Muscle of back (tissue), 13 donors: ENCODE measurements at places on chromosomes 3 and 15.

- no peak for DNase-seq
These were observed 90.2 kb downstream of the NFKBIZ start for GRCh38 chr3:101939361-101940049.

GRCh38 chr3:29164825-29165224, 116.0 kb upstream of the RBMS3 start:
- no peak for DNase-seq

DNA sequence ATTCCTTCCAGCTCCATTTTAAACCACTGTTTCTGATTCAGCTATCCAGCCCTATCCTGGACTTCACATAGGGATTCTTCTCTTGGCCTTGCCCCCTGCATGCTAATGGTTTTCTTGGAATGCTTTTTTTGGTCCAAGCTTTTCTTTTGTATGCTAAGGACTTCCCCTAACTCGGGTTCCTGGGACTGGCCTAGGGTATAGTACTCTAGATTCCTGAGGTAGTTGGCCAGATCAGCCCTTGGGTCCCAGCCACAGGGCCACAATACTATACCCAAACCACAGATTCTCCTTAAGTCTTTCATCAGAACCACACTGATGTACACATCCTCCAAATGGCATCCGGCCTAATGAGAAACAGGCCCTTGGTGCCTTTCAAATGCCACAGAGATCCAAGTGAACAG, 2.8 kb downstream of the FYCO1 start:
- no peak for DNase-seq

DNA sequence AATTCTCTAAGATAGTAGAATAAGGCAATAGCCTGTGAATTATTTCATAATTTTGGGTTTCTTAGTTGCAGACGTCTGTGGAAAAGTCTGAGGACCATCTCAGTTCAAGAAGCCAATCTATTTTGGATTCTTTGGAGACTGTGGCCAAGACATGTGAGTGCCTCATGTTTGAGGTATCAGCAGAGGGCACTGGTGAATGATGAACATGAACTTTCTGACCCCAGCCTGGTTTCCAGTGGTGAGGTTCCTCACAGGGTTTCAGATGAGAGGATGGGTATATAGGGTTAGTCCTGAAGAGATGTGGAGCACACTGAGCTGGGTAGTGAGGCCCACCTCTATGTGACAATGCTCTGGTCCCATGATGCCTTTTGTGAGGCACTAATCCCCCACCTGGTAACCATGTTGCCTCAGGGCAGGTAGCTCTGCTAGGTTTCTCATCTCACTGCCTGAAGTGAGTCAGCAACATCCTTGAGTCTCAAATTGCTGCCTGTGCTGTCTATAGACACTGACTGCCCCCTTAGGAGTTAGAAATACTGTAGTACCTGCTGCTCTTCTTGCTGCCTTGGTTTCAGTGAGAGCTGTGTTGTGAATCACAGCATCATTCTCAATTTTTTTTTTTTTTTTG, 32.3 kb downstream of the C3orf62 start:
- peak; percentile 11 for DNase-seq

DNA sequence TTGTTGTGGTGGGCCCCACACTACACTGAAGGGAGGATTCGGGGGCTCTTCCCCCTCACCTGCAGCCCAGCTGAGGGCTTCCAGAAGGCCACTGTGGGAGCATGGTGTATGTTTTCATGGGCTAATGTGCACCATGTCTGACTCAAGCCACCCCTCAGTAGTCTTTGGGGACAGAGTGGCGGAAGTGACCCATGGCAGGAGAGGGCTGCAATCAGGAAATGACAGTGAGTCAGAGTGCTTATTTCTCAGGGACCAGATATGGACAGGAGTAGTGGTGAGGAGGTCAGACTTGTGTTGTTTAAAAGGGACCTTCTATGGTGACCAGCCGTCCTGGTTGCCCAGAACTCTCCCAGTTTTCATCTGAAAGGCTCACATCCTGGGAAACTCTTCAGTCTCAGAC, 32.8 kb upstream of the SLC9A9 start:
- no peak for DNase-seq

- DNase-seq, result no peak
These were observed 7.7 kb downstream of the CRABP1 start for GRCh38 chr15:78347586-78348543.

DNA sequence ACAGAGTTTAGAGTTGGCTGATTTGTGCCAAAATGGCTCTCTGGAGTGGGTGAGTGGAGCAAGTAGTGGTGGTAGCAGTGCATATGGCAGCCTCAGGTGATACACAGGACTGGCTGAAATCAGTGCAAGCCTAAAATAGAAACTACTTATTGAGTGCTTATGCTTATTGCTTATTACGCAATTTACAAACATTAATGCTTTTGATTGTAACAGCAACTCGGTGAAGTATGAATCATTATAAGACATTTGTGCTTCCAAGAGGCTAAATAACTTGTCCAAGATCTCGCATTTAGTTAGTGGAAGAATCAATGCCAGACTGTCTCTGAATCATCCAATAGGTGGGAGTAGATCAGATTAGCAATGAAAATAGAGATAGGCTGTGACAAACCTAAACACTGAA, 353.8 kb downstream of the NAALADL2 start:
- DNase-seq, result no peak

DNA sequence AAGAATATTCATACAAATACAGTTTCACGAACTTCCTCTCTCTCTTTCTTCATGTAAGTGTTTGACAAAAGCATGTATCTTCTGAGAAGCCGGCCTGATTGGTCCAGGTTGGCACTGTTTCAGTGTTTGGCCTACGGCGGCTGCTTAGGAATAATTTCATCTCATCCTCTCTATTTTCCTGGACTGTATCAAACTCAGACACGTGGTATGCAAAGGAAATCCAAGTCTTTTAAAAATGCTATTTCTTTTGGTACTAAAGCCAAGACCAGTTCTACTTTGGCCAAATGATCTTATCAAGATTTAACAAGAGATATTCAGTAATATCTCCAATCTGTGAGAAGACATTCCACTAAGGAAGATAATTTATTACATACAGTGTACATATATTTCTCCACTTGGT, 152.8 kb downstream of the TIGIT start:
- peak; percentile 45 for DNase-seq

DNA sequence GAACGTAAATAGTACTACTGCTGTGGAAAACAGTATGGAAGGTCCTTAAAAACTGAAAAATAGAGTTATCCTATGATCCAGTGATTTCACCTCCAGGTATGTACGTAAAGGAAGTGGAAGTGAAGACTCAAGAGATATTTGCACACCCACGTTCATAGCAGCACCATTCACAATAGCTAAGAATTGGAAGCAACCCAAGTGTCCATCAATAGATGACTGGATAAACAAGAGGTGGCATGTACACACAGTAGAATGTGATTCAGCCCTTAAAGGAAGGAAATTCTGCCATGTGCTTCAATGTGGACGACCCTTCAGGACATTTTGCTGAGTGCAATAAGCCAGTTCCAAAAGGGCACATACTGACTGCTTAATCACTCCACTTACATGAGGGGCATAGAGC, 188.3 kb downstream of the APBA2 start:
- DNase-seq, result no peak

GRCh38 chr3:126548556-126549466, 9.9 kb downstream of the C3orf22 start:
- no peak for DNase-seq

GRCh38 chr3:172142051-172142863, 102.9 kb downstream of the FNDC3B start:
- DNase-seq, result no peak

DNA sequence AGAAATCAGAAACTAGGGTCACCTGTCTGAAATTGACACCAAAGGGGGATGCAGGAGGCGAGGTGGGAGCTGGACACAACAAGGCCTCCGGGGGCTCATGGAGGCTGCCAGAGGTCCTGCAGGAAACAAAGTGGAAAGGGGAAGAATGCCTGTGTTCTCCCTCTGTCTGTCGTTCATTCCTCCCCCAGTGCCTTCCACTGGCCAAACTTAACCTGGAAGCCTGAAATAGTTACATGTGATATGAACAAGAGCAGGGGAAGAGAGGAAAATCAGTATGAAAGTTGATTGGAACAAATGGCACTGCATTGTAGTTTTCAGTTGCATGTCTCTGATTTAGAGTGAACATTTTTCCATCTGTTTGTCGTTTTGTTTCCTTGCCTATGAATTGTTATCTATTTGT, 502.0 kb upstream of the CFAP20DC start:
- DNase-seq, result no peak

DNA sequence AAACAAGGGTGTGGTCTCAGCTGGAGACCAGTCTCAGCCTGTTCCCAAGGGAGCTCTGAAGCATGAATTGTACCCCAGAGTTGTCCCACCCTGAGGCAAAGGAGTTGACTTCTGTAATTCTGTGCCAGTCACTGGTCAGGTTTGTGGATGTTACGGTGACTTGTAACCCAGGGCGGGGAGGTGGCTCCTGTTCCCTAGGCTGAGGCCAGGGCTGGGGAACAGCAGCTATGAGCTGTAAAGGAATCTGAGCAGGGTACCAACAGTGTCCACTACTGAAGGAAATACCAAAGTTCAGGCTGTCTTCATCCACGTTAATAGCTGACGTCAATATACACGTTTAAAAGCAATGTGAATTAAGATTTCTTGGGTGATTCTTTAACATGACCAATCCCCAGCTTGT, 266.2 kb downstream of the ABHD5 start:
- DNase-seq, result no peak

DNA sequence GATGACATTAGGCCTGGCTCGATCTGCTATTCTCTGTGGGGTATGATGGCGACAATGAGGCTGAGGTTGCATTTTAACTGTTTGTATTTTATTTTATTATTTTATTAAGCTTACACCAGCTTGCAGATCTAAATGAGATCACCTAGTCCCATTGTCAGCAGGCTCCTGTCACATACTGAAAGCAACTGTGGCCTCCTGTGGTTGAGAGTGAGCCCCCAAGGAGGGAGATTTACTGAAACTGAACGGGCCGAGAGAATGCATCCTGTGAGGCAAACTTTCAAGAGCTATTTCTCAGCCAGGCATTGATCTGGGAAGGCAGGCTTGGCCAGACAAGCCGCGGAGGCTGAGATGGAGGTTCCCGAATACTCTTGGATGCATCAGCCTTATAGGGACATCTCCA, 210.4 kb upstream of the ARRDC4 start:
- DNase-seq, result no peak

DNA sequence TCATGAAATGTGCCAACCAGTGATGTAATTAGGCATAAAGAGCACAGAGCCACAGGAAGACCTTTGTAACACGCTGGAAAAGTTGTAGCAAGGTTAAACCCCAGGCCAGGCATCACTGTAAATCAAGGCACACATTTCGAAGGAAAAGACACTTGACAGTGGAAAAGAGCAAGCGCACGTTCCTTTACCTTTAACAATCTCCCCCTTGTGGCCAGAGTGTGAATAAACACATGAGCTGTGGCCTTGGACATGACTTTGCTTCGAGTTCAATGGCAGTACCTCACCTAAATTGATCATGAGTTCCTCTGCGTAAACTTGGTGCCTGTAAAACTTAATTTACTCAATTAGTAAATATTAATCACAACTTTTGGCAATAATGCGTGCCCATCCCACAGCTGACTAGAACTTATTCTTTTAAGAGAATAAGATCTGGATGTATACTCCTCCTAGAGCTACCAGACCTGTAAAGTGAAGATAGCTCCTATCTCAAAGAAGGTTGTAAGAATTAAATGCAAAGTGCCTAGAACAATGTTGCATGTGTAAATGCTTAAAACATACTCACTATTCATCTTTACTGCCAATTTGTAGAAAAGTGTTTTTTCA, 757.0 kb upstream of the NECTIN3 start:
- DNase-seq, result peak; percentile 69

DNA sequence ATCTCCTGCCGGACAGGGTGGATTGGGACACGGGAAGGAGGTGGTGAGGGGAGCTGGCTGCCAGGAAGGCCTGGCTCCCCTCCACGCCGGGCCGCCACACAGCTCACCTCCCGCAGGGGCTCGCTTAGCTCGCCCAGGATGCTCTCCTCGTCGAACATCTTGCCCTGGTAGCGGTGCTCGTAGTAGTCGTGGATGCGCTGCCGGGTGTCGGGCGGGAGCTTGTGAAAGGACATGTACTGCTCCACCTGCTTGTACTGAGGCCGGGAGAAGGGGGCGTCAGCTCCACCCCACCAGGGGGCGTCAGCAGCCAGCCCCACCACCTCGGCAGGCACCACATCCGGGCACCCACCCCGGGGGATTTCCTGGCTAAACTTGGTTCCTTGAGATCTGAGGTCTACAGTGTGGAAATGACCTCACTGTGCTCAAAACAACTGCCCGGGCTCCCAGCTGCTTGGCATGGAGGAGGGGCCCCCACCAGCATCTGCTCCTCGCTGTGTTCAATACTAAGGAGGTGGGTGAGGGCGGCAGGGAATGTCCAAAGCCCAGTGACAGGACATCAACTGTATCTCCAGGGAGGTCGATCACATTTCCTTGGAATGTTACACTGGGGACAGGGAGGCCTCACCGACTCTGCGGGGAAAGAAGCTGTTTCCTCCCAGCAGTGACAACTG, 43.4 kb downstream of the HCN4 start:
- DNase-seq, result no peak

GRCh38 chr3:120693439-120694171, 11.6 kb upstream of the HGD start:
- no peak for DNase-seq

GRCh38 chr15:69734699-69735098, 282.1 kb downstream of the RPLP1 start:
- peak; percentile 43 for DNase-seq

DNA sequence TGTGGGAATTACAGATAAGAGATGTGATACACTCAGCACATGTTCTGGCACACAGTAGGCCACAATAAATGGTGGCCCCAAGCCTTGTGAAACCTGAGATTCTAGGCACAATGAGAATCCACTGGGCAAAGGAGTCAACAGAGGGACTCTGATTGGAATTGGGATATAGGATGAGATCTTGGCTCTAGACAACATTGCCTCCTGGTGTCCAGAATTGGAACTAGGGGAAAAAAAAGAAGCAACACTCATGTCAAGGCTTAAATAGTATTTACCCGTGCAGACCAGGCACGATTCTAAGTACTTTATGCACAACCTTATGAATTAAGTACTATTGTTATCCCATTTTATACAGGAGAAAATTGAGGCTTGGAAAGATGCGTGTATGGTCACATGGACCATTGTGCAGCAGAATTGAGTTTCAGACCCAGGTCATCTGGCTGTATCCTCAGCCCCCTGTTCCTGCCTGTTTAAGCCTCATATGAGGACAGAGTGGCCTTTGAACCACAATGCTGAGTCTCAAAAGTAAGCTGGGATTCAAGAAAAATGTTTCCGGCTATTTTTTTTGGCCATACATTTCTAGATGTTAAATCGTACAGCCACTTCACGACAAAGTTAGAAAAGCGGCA, 124.8 kb downstream of the SV2B start:
- peak; percentile 24 for DNase-seq

GRCh38 chr3:9290566-9290965, 41.1 kb upstream of the SRGAP3 start:
- DNase-seq, result no peak

- no peak for DNase-seq
These were observed 26.3 kb downstream of the PXYLP1 start for GRCh38 chr3:141257961-141258360.

GRCh38 chr3:55198554-55198953, 270.7 kb upstream of the LRTM1 start:
- DNase-seq, result no peak
